ENCODE measurements at places on chromosomes 4 and X. TPM values are rescaled to one million over a fixed set of nuclear protein-coding genes. Genes with fewer than 3 reads are reported as not detected.

OCIAD1 gene
- total RNA-seq, result 83.1 TPM

PPBP gene
- total RNA-seq, result not detected

TASL gene
- 9.0 TPM for total RNA-seq

LONRF3 gene
- 0.40 TPM for total RNA-seq
